CD4-positive, alpha-beta memory T cell (primary cell): ENCODE measurements at places on chromosomes 4 and X.

- no peak for DNase-seq
These were observed 85.0 kb downstream of the JAKMIP1 start for GRCh38 chr4:6115342-6115741.

DNA sequence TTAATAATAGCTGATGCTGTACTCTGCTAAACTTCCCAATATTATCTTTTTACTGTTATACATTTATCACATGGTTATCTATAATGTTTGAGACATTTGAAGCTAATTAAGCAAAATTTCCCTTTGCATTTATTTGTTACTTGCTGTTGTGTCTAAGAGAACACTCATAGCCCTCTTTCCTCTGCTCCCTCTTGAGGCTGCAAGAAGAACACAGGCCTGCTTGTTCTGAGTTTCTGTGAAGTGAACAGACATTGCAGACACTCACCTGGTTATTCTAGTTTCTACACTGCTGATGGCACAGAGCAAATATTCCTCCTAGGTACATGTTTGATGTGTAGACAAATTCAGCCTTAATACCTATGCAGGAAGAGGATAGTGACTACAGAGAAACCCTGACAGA lies 367.8 kb downstream of the GASK1B start:
- DNase-seq = no peak

- DNase-seq = no peak
These were observed 43.4 kb upstream of the CABS1 start for GRCh38 chr4:70291341-70291740.

DNA sequence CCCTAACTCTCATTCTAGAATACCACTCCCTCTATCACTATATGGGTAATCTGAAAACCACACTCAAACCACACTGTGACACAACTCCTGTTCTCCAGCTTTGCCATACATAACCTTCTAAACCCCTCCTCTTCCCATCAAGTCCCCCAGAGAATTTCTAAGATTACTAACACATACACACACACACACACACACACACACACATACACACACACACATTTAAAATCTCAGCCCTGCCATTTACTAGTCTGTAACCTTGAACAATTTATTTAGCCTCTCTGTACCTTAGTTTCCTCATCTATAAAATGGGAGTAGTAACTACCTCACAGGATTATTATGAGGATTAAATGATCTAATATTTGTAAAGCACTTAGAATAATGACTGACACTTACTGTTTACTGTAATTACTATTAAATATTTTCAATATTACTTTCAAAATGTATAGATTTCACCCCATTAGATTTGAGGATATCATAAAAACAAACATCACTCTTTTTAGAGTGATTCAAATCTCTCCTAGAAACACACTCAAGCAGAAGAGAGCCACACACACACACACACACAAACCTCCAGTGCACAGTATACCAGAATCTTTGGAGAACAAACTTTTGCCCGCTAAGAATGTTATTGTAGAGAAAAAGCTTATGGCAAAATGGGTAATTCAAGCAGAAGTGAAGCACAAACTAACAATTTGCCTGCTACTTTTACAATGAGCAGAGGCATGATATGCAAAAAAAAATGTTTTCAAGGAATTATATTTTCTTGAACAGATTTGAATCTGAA lies 3.8 kb downstream of the ANKRD50 start:
- no peak for DNase-seq

GRCh38 chr4:76535603-76536372 lies 100.8 kb downstream of the SHROOM3 start:
- no peak for DNase-seq

DNA sequence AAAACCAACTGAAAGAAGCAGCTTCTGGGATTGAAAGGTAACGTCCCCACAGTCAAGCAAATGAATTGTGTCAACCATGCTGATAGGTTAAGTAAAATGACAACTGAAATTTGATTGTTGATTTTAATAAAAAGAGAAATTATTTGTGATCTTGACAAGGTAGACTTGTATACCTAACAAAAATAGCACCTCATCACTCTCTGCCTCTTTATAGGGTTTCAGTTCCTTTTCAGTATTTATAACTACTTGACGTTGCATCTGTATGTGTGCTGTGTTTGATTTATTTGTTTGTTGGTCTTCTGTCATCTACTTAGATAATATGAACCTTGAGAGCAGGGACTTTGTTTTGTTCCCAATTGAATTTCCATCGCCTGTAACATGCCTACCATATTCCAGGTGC lies 7.9 kb upstream of the PPP3CA start:
- DNase-seq = no peak
